ENCODE measurements at places on chromosomes 2 and 18.

GRCh38 chr18:49866680-49867079 is 53.3 kb upstream of the ACAA2 start:
- DNase-seq = no peak

GRCh38 chr2:120220756-120221155 is 2.4 kb downstream of the TMEM185B start:
- DNase-seq = no peak

GRCh38 chr2:228798458-228799207 is 472.5 kb downstream of the PID1 start:
- DNase-seq = no peak

GRCh38 chr18:35623255-35623654 is 41.7 kb downstream of the GALNT1 start:
- no peak for DNase-seq

DNA sequence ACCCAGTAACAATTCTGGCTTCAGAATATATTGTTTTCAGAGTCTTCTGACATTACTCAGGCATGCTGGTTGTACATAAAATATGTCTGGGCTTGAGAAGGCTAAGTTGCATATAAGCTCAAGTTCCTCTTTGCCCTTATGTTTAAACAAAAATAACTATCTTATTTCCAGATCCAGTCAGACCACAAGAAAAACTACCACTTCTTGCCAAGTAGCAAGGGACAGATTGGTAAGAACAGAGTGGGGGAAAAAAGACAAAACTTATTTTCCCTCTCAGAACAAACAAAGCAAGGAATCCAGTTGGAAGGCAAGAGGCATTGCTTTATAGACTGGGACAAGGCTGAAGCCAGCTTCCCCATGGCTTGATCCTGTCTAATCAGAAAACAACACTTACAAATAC is 1036.7 kb upstream of the CELF4 start:
- DNase-seq = no peak

DNA sequence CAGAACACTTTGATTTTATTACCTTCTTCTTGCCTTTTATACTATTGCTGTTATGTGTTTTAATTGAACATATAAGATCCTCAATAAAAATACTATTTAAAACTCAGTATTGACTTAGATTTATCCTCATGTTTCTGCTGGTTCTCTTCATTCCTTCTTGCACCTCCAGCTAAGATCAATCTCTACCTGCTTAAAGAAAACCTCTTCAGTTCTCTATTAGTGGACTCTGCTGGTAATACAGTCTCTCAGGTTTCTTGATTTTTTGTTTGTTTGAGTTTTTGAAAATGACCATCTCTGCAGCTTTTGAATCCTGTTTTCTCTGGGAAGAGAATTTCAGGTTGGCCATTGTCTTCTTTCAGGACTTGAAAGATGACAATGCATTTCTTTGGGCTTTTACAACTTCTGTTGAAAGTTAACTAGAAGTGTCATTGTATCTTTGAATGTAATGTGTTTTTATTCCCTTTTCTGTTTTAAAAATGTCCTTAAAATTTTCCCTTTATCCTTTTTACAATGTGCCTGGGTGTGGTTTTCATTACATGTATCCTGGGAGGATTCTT is 29.8 kb upstream of the TMEM131 start:
- DNase-seq = no peak

DNA sequence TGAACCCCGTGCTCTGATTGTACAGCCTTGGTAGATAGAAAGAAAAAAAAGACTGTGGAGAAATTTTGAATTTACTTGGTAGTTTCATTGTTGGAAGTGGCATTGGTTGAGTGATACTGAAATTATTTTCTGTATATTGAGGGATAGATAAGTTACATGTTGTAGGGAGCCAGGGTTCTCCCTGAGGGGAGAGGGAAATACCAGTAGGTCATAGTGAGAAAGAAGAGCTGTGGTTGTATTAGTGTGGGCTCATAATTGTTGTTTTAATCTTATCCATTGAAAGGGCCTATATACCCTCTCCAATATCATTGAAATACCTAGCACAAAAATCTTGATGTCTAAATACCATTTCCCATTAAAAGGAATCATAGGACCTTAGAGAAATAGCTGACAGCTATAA is 16.9 kb upstream of the RAB31 start:
- DNase-seq = no peak

- DNase-seq = no peak
Measured at GRCh38 chr2:30978044-30978443, 160.2 kb downstream of the GALNT14 start.

DNA sequence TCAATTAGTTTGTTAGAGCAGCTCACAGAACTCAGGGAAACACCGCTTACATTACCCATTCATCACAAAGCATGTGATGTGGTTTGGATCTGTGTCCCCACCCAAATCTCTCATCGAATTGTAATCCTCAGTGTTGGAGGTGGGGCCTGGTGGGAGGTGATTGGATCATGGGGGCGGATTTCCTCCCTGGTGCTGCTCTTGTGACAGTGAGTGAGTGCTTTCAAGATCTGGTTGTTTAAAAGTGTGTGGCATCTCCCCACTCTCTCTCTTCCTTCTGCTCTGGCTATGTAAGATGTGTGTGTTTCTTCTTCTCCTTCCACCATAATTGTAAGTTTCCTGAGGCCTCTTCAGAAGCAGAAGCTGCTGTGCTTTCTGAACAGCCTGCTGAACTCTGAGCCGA is 63.5 kb upstream of the AGPS start:
- DNase-seq = no peak

DNA sequence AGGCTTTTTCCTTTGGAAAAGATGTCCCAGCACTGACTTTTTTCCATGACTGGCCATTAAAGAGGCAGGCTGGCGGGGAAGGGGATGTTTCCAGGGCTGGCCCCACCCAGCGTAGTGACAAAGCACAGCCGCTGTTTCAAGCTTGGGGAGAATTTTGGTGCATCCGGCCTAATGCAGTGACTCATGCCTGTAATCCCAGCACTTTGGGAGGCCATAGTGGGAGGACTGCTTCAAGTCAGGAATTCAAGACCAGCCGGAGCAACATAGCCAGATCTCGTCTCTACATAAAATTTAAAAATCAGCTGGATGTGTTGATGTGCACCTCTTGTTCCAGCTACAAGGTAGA is 78.0 kb upstream of the SH3BP4 start:
- DNase-seq = no peak

GRCh38 chr2:138329591-138329990 is 172.0 kb upstream of the SPOPL start:
- DNase-seq = no peak

GRCh38 chr2:26511466-26511865 is 33.5 kb upstream of the OTOF start:
- DNase-seq = no peak

DNA sequence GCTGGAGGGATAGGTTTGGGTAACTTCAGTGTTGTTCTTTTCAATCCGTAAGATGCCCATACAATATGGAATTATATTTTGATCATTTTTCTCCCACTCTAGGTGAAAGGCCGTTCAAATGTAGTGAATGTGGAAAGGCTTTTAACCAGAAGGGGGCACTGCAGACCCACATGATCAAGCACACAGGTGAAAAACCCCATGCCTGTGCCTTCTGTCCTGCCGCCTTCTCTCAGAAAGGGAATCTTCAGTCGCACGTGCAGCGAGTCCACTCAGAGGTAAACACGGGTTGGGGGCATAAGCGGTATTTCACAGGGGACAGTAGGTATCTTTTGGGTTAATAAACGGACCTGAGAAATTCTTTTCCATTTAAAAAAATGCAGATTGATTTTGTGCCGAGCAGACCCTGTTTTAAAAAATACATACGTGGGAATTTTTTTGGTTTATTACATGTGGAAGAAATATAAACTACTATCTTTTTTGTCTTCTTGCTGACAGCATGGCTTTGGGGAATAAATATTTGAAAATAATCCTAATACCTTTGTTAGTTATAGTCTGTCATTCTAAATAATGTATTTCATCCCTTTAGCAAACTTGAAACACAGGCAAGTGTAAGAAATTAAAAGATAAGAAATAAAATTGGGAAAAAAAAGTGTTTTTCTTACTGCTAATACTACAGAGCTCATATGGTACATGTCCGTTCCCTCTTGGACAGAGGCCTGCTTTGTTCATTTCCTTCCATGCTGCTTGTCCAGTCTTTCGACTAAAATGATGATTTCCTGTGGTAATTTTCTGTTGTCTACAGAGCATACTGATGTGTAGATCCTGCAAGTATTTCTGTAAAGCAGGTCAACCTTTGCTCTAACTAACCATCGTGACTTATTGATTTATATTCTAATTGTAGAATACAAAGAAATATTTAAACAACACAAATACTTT is 53.3 kb downstream of the ZNF236 start:
- no peak for DNase-seq

- DNase-seq = no peak
Measured at GRCh38 chr2:141856215-141856919, 274.4 kb downstream of the LRP1B start.

- no peak for DNase-seq
Measured at GRCh38 chr2:186605041-186605440, 15.2 kb downstream of the ITGAV start.

GRCh38 chr2:103161456-103162289 is 399.8 kb downstream of the TMEM182 start:
- no peak for DNase-seq

DNA sequence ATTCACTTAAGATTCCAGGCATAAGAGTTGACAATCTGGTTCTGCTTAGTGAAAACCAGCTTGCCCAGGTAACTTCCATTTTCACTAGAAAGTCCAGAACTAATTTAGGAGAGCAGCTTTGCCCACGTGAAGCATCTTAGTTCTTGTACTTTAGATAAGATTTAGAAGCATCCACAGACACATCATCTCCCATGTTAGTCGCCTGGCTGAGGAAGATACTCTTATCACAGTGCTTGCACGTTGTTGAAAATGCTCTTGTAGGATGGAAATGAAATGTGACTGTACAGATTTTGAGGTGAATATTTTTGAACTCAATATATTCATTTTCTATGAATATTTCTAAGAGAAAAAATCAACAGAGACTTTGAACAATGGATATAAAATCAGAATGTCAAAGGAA is 159.7 kb downstream of the SOCS6 start:
- no peak for DNase-seq

- no peak for DNase-seq
Measured at GRCh38 chr2:9545502-9545901, 10.1 kb downstream of the ADAM17 start.

Measured in activated naive CD4-positive, alpha-beta T cell (primary cell).